Activated CD4-positive, alpha-beta T cell treated with anti-CD3 and anti-CD28 coated beads, Interleukin-2, Interleukin-6, amounts not matched to agents 100 ng/mL and 50 ng/mL, durations not matched to agents 16 hours and 8 hours (primary cell): ENCODE measurements at places on chromosomes 6 and 20.

DNA sequence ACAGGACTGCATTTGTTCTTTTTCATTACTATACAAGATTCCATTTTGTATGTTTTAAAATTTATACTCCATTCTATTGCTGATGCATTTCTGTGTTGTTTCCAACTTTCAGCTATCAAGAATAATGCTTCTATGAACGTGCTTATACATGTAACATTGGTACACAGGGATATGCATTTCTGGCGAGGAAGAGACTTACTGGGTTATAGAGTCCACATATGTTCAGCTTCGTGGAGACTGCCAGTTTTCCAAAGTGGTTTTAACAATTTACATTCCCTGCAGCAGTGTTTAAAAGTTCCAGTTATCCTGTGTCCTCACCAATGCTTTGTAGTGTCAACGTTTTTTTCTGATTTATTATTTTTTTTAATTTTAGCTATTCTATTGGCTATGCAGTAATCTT is 48.5 kb downstream of the AIG1 start:
- DNase-seq, result no peak

DNA sequence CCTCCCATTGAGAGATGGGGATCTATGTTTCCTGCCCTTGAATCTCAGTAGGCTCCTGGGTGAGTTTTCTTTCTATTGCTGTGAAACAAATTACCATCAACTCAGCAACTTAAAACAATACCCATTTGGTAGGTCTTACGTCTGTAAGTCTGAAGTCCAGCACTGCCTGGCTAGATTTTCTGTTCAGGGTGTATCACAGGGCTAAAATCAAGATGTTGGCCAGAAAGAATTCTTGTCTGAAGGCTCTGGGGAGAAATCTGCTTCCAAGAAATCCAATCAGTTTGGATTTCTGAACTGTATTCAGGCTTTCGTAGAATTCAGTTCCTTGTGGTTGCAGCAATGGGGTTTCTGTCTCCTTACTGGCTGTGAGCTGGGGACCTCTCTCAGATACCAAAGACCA is 99.6 kb upstream of the SLC24A3 start:
- DNase-seq, result no peak

GRCh38 chr20:13687815-13688214 is 49.1 kb upstream of the TASP1 start:
- DNase-seq, result no peak

GRCh38 chr6:7687145-7688111 is 38.5 kb upstream of the BMP6 start:
- no peak for DNase-seq

DNA sequence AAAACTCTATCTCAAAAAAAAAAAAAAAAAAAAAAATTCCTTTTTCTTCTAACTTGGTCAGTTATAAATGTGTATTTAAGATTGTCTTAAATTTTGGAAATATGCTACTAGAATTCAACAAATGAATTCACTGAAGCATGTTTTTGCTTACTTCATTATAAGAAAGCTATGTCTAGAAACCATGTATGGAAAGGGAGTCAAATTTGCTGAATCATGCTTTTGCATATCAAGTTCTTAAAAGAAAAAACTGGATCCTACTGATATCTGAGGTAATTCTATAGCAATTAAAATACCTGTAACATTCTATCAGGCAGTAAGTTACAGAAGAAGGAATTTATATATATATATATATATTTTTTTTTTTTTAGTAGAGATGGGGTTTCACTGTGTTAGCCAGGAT is 27.7 kb downstream of the AKIRIN2 start:
- no peak for DNase-seq
